Prostate gland (tissue), 2 donors: ENCODE measurements at places on chromosomes 16 and 17. TPM values are rescaled to one million over a fixed set of nuclear protein-coding genes. Genes with fewer than 3 reads are reported as not detected.

Gene BTBD17
- total RNA-seq = not detected

Gene PDILT
- 2.4 TPM for total RNA-seq

Gene ABCC11
- 1.5 TPM for total RNA-seq

Gene HEXIM1
- total RNA-seq = 67.1 TPM

Gene IRX3
- total RNA-seq = 33.2 TPM

Gene CES3
- total RNA-seq = 0.80 TPM

Gene NUTF2
- 234 TPM for total RNA-seq

Gene NPIPA2
- 0.80 TPM for total RNA-seq

Gene INCA1
- total RNA-seq = 8.4 TPM

Gene C1QL1
- 0.87 TPM for total RNA-seq

Gene OR1A1
- total RNA-seq = not detected

Gene MAF
- 131 TPM for total RNA-seq

Gene VAT1L
- total RNA-seq = 0.05 TPM

Gene ZNF385C
- 11.8 TPM for total RNA-seq

Gene CBFA2T3
- total RNA-seq = 8.7 TPM

Gene CCL16
- total RNA-seq = not detected

Gene NT5M
- 35.2 TPM for total RNA-seq

Gene PLD6
- total RNA-seq = 9.5 TPM

Gene CASKIN2
- 35.8 TPM for total RNA-seq

Gene KRTAP17-1
- not detected for total RNA-seq

Gene KRTAP3-2
- total RNA-seq = not detected

Gene CPNE7
- total RNA-seq = 8.9 TPM

Gene SLC47A1
- total RNA-seq = 20.0 TPM

Gene SLC13A2
- 0.09 TPM for total RNA-seq
